Stimulated activated CD4-positive, alpha-beta T cell treated with anti-CD3 and anti-CD28 coated beads, Interleukin-2, amount 100 ng/mL, for 24 hours (primary cell): ENCODE measurements at places on chromosomes 12 and 14.

DNA sequence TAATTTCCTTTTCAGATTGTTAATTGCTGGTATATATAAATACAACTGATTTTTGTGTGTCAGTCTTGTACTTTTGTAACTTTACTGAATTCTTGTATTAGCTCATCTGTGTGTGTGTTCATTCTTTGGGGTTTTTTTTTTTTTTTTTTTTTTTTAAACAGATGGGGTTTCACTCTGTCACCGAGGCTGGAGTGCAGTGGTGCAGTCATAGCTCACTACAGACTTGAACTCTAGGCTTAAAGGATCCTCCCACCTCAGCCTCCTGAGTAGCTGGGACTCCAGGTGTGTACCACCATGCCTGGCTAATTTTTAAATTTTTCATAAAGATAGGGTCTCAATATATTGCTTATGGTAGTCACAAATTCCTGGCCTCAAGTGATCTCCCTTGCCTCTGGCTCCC is 68.0 kb downstream of the WNK1 start:
- no peak for DNase-seq

DNA sequence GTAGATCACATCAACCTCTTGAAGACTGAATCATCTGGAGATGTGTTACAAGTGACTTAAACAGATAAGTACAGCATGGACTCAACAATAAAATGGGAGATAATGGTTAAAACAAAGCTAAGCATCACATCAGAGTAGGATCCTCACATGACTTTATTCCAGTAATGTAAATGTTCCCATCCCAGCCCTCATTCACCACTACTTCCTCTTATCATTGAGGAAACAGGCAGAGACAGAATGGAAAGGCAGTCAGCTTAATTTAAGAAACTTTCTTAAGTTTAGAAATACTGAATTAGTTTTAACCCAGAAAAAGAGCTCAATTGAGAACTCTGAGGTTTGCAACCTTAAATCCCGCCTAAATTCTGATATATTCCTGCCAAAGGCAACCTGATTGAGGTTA is 1.2 kb upstream of the ALG10 start:
- no peak for DNase-seq

- no peak for DNase-seq
Measured at GRCh38 chr12:99370421-99371138, 277.0 kb upstream of the GARIN6 start.

DNA sequence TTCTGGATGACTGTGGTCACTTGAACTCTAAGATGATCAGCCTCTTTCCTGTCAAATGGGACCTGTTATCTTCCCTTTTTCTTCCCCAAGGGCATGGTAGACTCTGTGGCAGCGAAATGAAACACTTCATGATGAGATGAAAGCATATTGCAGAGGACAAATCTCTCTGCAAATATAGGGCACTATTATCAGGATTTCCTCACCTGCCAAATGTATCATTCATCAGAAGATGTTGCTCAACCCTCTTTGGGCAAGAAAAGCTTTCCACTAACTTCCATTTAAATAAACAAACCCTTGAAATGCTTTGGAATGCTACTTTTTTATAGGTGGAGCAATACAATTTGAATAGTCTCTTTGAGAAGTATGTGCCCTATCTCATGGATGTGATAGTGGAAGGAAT is 105.0 kb downstream of the DNAH10 start:
- DNase-seq, result no peak

- no peak for DNase-seq
Measured at GRCh38 chr12:109439181-109439580, 37.9 kb downstream of the KCTD10 start.

- DNase-seq, result peak; percentile 53
Measured at GRCh38 chr14:75301666-75302325, 23.2 kb downstream of the FOS start.

DNA sequence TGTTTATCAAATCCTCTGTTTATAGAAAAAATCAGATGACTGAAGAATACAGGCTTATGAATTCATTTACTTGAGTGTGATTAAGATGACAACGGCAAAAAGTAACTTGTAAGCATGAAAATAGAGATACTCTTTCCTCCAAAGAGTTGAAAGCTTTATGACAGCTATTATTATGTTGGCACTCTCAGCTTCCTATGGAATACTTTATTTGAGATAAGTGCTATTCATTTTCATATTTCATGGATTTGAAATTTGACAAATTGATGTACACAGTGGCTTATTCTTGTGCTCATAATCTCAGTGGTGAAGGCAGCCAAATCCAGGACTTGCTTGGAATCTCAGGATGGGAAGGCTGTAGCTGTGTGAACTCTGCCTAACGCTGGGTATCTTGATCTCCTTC is 991.6 kb downstream of the GALC start:
- no peak for DNase-seq

DNA sequence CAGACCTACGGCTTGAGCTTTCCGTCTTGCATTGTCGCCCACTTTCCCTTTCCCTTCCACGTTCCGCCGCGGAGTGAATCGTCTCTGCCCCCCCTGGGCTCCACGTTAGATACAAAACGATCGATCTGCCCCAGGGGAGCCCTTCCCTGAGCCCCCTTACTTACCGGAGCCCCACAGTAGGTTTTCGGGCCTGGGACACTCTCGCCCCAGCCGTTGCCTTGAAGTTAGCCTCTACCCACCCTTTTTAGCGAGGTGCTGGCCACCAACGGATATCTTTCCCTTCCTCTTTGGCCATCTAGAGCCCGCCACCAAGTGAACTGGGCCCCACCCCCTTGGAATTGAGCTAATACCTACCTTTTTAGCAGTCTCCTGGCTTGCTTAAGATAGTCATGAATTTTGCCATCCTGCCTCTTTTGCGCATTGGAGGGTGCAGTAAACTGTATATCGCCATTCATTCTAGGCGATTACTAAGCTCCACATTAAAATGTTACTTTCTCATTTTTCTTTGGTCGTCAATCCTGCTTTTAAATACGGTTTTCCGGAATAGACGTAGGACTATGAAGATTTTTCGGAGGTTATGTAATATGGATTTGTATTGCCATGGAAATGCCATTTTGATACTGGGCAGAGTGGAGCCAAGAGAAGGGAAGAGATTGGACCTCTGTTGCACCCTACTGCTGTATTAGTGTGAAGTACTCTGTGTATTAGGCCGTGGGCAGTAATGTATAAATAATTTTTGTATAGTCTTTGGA is 764 bp downstream of the RBM25 start:
- no peak for DNase-seq

GRCh38 chr12:16349131-16349460 is 1.7 kb downstream of the MGST1 start:
- no peak for DNase-seq

DNA sequence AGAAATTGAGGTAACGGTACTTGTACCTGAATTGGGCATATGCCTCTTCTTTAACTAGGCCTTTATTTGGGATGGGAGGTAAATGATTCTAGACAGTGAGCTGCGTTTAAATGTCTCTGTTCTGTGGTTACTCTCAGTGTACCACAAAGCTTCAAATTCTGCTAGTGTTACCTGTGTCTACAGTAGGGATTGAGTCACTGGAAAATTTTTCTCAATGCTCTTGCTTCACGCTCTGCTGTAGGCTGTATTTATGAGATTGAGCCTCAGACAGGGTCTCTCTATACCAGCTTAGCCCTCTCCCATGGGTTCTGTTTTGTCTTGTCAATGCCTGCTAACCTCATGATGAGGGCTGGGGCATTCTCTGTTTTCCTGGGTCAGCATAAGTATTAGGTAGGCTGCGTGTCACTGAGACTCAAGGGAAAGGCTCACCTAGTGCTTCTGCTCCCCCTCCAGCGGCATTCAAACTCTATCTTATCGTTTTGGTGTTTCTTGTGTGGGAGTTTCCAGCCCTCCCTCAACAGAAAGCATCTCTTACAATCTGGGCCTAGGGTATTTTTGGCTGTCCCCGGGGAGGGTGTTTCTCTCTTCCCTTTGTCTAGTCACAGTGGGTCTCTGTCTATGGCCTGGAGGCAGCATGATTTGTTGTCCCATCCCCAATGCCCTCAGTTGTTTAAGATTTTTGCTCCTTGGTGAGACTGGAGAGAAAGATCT is 285.8 kb downstream of the ADGRD1 start:
- no peak for DNase-seq
